ENCODE measurements at places on chromosomes 2 and 18.

- DNase-seq: no peak
These were observed 419.3 kb downstream of the ZNF516 start for GRCh38 chr18:76075777-76076176.

GRCh38 chr18:62729487-62730386, 14.4 kb downstream of the PHLPP1 start:
- no peak for DNase-seq

GRCh38 chr2:130371723-130372054, 15.8 kb downstream of the PTPN18 start:
- no peak for DNase-seq

DNA sequence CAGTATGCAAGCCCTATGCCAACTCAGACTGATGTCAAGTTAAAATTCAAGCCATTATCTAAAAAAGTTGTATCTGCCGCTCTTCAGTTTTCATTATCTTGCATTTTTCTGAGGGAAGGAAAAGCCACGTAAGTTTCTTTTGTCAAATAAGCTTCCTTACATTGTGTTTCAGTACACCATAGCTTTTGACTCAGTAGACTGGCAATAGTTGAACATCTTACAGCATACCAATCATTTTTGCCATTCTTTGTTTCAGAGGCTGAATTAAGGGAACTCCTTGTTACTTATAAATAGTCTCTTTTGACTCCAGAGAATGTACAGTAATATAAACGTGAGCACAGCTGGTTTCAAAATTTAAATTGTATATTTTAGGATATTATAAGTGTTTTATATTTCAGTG, 120.6 kb downstream of the EHBP1 start:
- DNase-seq: no peak

DNA sequence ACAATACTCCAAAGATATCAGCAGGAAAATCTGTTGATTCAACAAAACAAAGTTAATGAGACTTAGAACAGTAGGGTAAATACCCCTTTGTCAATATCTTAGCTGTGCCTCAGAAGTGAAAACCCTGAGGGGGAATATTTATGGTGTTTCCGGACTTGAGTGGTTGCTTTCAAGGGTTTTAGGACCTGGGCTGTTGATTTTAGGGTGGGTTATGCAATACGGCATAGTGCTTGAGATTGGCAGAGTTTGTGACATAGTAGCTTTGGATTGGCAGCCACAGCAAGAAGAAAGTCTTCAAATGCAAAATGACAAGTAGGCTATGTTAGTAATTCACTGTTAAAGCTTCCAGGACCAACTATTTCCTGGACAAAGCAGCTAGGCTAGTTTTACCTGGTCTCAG, 826.3 kb upstream of the CDH2 start:
- no peak for DNase-seq

GRCh38 chr2:218320704-218321336, 28.5 kb upstream of the TMBIM1 start:
- DNase-seq: no peak

GRCh38 chr18:2172881-2173280, 398.4 kb downstream of the METTL4 start:
- DNase-seq: no peak

- DNase-seq: no peak
These were observed 54.3 kb downstream of the R3HDM1 start for GRCh38 chr2:135585586-135585985.

DNA sequence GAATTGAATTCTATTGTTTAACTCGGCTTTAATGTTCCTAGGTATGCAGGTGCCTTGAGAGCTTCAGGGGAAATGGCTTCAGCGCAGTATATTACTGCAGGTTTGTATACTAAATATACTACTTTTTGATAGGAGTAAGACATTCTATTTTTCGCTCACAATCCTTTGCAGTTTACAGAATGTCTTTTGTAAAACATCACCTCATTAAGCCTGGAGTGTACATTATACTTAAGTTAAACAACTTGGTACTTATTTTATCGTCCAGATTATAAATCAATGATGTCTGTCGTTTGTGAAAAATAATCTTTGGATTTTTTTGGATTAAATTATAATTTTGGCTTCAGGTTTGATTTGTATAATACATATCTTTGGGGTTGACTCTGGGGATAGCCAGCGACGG, 34.4 kb downstream of the USP14 start:
- no peak for DNase-seq

DNA sequence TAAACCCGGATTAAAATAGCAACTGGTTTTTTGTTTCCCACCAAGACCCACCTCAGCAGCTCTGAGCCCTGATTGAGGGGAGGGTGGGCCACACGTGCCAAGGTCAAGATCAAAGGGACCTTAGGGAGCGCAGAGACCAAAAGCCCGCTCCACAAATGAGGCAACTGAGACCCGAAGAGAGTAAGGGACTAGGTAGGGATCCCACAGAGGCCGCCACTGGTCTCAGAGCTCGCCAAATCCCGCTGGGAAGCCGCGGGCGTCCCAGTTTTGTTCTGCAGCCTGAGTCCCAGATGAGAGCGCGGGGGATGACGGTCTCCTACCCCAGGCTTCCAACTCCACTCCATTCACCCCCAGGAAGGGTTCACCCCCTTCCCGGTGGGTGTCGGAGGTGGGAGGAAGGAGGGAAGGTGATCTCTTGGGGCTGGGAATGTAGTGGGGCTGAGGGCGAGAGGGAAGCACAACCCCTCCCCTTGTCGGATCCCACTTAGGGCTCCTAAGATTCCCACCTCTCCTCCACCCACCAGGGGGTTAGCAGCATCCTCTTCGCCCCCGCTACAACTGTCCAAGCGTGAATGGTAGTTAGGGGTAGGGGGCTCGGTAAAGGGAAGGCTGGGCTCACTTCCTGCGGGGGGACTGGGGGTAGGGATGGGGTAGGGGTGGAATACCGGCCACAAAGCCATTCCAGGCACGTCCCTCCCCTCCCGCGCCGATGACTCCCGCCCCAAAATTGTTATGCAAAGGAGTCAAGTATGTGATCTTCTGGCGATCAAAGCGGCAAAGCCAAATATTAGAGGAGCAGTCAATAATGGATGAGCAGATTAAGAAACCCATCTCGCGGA, 7.3 kb upstream of the EN1 start:
- no peak for DNase-seq

DNA sequence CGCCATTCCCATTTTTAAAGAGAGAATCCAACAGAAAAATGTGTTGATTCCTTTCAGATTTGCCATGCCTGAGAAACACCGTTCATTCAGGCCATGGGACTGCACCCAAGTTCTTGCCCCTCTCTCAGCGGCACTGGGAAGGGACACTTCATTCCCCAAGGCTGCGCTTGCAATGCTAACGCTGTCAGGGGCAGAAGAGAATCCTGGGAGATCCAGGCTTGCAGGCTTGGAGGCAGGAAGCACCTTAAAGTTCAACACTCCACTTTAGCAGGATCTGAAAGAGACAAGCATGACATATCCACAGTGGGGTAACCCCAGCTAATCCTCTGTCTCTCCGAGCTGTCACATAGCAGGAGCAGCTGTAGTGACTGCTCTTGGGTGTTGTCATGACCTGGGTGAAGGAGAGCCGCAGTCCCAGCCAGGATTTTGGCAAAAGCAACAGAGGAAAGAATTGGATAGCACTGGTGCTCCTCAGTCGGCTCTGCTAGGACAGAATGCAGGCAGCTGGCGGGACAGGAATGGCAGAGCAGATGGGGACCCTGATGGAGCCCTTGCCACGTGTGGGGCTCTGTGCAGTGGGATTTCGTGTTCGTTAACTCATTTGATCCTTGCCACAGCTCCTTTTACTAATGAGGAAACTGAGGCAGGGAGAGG, 22.0 kb upstream of the ODC1 start:
- DNase-seq: no peak

- DNase-seq: no peak
These were observed 7.4 kb downstream of the BCL2L11 start for GRCh38 chr2:111128096-111128495.

All from T-helper 2 cell treated with Interferon-gamma antibody and Interleukin-4, amounts not matched to agents 5 μg/mL and 100 μg/mL, for 36 hours (primary cell).